ENCODE measurements at places on chromosomes 2 and 18.

DNA sequence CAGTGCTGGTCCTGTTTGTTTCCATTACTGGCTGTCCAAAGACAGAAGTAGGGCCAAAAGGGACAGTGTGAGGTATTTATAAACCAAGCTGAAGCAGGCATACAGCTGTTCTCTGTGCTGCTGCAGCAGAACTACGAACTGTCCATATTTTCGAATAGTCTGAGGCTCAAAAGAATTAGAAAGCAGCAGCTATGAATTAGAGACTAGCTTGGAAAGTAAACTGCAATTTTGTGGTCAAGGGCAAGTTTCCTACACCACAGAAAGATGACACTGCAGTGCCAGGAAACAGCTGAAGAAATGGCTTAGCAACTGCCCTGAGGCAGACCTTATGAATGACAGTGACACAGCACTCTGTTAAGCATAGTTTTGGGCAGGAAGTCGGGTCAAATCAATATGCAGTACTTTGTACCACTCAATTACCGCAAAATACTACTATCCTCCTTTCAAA lies 125.3 kb downstream of the TMEM131 start:
- peak; percentile 82 for DNase-seq

DNA sequence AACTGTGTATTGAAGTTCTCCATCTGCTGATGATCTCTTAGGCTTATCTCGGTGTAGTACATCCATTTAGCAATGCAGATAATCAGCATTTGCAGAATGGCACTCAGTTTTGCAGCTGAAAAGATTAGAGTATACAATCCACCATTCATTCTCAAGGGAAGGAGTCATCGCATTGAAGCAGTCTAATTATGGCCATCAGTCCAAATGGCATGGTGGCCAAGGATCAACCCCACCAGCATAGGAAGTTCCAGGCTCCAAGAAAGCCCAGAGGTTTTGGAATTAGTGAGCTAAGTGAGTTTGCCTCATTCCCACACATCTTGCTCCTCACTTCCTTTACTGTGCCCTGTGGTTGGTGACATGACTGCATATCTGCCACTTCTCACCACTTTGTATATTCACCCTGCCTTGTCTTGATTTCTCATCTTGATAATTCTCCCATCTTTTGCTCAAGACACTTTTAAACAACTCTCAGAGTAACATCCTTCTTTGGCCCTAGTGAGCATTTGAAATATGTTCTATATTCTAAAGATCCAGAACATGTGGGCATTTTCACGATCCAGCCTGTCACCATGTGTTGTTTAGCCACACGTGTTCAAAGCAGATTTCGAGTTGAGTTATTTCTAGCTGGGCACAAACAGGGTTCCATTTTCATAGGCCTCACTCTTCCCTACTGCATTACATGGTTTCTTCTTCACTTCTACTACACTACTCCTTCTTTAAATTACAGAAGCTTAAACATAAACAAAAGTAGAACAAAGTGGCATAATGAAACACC lies 1119.8 kb downstream of the TSN start:
- DNase-seq = no peak

- no peak for DNase-seq
These were observed 13.8 kb downstream of the TPGS2 start for GRCh38 chr18:36814994-36815393.

- DNase-seq = peak; percentile 94
These were observed 109.5 kb downstream of the CDC42EP3 start for GRCh38 chr2:37561615-37562569.

GRCh38 chr2:173205375-173205774 lies 129.7 kb downstream of the MAP3K20 start:
- DNase-seq = peak; percentile 89

DNA sequence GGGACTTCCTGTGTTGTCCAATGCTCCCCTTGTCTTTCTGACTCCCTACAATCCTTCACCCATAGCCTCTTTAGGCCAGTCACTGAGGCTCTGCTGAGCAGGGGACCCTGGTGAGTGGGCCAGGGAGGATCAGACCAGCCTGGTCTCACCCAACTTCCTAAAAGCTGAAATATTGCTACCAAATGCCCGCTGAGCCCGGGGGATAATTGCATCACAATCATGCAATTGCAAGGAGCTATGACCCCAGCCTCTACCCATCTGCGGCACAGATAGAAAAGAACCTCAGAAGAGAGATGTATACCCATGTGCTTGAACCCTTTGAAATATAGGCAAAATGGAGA lies 3.7 kb upstream of the SP100 start:
- DNase-seq = no peak

DNA sequence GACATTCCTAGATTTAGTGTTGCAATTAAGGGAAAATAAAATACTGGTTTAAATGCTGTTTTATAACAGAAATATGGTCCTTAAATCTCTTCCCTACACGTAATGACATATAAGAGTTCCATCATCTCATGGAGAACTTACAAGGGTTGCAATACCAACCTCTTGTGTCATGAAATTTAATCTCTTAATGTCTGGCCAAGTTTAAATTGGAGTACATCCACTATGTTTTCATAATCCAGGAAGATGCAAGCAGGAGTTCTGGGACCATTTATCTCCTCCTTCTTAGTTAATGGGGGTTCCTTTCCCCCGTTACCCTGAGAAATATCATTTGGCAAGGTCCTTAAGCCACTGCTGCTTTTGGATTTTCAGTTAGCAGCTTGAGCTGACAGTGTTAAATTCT lies 126.0 kb upstream of the ACVR2A start:
- DNase-seq = peak; percentile 6

- no peak for DNase-seq
These were observed 42.6 kb upstream of the DARS1 start for GRCh38 chr2:136028001-136028400.

DNA sequence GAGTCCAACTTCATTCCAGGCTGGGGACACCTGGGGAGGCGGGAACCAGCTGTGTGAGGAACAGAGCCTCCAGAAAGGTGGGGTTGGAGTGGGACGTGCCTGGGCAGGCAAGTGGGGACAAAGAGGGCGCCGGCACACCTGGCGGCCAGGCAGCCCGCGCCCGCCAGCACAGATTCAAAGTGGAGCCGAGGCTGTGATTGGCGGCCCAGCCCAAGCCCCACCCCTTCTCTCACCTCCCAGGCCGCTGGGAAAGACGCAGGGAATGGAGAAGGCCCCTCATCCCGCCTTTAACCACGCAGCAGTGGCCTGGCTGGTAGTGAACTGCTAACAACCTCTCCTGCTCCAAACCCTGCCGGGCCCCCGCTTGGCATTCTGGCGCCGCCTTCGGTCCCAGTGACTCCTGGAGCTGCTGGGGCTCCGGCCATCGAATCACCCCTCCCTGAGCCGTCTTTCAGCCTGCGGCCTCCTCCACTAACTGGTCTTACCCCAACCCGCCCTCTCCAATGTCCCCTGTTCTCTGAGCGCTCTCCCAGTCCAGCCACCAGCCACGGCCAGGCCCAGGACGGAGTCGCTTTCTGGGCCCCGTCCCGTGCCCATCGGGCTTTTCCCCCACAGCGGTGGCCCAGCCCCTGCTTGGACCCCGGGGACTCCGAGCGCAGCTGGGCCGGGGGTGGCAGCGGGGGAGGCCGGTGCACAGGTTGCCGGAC lies 27.9 kb upstream of the PTMA start:
- no peak for DNase-seq

DNA sequence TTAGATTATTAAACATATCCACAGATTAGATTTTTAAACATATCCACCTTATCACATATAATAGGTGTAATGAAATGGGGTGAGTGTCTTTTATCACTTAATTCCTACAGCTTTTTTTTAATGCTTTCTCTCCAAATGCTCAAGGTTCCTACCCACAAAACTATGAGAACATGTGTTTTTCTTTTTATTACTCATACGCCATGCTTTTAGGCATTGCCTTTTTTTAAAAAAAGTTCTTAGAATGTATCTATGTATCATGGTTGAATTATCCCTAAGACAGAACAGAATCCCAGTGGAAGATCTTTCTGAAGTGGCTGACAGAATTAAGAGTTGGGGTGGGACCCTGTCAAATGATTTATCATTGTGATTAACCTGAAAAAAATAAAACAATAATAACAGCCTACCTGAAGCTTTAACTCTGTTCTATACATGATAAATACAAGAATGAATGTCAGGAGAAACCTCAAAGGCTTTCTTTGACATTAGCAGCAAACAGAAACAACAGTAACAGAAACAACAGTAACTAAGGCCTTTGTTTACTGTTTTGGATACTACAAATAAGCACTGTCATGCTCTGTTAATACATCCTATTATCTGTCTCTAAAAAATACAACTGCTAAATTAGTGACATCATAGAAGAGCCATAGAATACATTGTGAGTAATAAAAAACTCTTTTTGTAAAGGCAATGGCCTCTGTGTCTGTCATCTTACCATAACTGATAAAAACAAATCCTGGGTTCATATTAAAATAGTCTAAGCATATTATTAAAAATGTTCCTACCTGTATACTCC lies 4.1 kb upstream of the ZNF397 start:
- no peak for DNase-seq

GRCh38 chr2:40251137-40251536 lies 200.8 kb downstream of the SLC8A1 start:
- no peak for DNase-seq

- DNase-seq = no peak
These were observed 17.9 kb upstream of the LRRTM1 start for GRCh38 chr2:80322311-80322920.

- DNase-seq = no peak
These were observed 379.4 kb upstream of the FAM98A start for GRCh38 chr2:33978471-33978870.

GRCh38 chr18:10878703-10879102 lies 270.7 kb downstream of the PIEZO2 start:
- no peak for DNase-seq

DNA sequence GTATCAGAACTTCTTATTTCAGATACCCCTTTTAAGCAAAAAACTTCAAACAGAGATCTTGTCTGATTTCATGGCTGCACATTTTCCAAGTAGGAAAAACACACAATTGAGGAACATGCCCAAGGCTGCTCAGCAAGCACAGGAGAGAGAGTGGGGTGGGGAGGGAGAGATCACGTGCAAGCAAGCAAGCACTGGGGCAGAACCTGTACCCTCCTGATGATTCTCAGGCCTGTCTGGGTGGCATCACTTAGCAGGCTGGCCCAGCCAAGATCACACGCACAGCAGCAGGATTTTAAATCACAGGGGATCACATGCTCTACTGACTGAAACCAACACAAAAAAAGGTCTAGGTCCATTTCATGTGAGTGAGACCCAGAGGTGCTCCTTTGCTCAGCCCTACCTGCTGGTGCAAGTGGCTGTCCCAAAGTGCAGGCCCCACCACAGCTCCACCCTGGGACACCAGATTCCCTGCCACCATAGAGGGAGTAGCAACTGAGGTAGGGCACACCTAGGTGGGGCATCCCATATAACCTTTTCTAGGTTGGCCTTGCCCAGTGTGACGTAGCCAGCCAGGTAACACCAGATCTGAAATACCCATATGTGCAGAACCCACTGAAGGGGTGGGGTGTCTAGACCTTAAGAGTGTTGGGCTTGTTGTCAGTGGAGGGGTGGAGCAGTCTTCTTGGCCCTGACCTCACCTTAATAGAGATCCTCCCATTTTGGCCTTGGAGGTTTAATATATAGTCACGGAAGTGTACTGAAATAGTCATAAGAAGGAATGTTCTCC lies 1.8 kb upstream of the LYPD6B start:
- DNase-seq = no peak

DNA sequence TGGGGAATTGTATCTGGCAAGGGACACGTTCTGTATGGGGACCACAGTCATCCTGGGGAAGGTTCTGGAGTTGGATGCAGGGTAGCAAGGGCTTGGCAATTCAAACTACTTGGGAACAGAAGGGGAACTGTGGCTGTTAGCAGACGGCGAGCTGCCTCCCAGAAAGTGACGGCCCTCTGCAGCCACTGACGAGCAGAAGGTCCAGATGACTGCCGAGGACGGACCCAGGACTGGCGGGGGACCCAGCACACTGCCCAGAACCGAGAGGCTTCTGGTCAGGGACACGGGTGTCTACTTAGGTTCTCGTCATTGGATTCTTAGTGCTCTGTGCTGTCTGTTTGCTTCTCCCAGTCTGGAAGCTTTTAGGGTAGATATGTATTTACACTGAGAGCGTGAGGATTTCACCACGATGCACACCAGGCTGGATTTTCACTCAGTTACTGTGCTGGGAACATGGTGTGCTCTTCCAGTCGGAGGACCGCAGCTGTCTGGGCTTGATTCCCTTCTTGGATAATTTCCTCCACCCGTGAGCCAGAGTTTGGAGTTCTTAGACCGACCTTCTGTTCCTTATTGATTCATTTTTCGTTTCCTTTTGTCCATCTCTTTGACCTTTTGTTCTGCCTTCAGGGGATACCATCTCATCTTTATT lies 13.4 kb downstream of the GPR35 start:
- no peak for DNase-seq

DNA sequence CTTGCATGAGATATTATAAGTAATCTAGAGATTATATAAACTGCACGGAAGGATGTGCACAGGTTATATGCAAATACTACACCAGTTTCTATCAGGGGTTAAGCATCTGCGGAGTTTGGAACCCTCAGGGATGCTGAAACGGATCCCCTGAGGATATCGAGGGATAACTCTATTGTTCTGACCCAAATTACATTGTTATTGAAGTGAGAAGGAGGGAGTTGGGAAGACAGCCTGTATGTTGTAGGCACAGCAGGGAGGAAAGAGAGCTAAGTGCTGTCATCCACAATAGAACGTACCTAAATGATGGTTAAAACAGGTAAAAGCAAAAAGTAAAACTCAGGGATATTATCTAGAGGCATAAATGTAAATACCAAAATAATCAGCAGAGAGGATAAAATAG lies 44.6 kb upstream of the SMAD2 start:
- no peak for DNase-seq

- DNase-seq = no peak
These were observed 202.9 kb upstream of the SP5 start for GRCh38 chr2:170512266-170512665.

- no peak for DNase-seq
These were observed 12.5 kb downstream of the VAPA start for GRCh38 chr18:9926223-9926894.

DNA sequence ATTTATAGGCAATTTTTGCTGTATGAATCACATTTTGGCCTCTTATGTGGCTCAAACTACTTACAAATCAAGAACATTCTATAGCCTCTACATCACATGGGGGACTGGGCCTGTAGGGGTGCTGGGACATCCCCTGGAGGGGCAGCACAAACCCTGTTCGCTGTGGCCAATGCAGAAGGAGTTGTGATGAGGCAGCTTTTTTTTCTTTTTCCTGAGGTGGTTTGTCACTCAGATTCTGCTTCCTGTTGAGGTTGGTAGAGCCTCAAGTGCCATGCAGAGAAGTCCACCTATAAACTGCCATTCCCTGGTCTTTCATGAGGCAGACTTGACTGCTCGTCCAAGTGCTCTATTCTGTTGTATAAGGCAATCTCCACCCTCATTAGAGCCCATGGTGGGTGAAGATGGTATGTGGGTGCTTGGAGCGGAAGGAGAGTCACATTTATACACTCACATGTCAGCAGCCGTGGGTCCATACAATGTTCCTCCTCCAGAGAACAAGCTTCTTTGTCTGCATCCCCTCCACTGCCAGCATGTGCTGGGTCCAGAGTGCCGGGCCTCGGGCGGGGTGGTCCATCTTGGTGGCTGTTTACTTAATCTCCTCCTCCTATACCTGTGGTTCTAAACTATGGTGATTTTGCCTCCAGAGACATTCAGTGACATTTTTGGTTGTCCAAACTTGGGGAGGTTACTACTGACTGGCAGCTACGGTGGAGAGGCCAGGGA lies 120.3 kb downstream of the ACOXL start:
- DNase-seq = no peak

- no peak for DNase-seq
These were observed 86.5 kb downstream of the ACKR3 start for GRCh38 chr2:236656166-236656565.

- DNase-seq = no peak
These were observed 167.4 kb downstream of the MEIS1 start for GRCh38 chr2:66602341-66602740.

Data from cardiac fibroblast (primary cell).